ENCODE measurements at places on chromosomes 12 and 14.

DNA sequence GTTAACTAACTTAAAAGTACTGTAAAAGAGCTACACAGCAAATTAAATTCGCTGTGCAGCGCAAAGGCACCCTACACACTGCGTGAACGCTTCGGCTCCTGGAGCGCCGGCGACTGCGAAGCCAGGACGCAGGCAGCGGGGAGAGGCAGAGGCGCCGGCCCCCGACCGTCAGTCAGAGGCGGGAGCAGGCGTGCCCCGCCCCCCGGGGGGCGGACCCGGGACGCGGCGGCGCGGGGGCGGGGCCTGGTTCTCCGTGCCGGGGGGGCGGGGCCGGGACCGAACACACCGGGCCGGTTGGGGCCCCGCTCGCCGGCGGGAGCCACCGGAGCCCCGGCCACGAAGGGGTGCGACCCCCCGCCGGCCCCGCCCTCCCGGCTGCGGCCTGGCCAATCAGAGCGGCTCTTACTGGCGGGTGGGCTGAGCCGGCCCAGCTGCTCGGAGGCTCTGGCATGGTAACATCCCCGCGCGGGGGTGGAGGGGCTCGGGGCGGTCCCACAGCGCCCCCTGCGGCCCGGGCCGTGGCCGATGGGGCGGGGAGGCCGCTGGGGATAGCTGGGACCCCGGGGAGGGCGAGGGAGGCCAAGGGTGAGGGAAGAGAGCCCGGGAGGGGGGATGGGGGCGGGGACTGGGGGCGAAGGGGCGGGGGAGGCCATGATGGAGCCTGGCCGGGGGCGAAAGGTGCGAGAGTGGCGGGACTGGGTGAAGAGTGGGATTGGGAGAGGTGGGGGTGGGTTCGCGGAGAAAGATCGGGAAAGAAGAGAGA, at the start of gene PRPF40B:
Gene PRPF40B, plus strand, starts transcription at position 420 of the 763 bp plus-strand sequence. Its CDS starts 30 bp downstream, at position 450.
- peak; percentile 74 for DNase-seq

GRCh38 chr12:113232840-113233585, 11.7 kb downstream of the TPCN1 start:
- peak; percentile 66 for DNase-seq

GRCh38 chr12:107903341-107904061, 129.0 kb downstream of the ASCL4 start:
- no peak for DNase-seq

DNA sequence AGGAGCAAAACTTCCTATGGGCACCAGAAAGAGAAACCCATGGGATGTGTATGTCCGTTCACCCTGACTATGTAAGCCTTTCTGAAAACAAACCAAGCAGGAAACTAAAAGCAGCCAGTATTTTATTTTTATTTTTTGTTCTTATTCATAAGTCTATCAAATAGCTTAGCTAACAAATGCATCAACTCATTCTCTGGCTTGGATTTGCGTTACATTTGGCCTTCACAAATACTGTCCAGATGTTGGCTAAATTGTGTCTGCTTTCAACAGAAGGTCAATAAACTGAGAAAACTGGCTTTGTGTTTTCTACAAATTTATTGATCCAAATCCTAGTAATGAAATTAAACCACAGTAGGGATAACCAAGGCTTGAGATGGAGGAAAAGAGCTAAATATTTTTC, 379.0 kb downstream of the NOVA1 start:
- DNase-seq, result no peak

DNA sequence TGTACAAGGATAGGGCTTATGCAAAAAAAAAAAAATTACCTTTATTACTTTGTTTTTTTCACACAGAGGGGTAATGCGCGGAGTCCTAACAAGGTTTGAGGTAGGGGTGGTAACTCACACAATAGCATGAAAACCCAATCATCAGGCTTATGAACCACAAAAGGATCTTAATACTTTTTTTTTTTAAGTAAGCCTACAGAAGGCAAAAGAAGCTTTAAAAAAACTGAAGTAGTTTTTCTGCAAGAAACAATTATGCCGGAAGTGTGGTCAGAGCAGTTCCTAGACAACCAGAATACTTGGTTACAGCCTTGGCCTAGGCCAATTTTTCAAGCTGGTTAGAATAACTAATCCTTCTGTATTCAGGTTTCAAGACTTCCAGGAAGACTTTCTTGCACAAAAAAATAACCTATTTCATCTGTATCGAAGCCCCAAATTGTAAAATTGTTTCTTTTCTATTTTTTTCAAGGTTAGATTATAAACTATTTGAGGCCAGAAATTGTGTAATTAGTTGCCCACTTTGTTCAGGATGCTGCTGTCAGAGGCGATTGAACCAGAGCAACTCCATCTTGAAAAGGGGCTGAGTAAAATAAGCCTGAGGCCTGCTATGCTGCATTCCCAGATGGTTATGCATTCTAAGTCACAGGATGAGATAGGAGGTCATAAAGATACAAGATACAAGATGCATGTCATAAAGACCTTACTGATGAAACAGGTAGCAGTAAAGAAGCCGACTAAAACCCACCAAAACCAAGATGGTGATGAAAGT, 1.8 kb upstream of the GNS start:
- no peak for DNase-seq

- DNase-seq, result no peak
Measured at GRCh38 chr12:96274331-96274730, 80.2 kb downstream of the ELK3 start.

DNA sequence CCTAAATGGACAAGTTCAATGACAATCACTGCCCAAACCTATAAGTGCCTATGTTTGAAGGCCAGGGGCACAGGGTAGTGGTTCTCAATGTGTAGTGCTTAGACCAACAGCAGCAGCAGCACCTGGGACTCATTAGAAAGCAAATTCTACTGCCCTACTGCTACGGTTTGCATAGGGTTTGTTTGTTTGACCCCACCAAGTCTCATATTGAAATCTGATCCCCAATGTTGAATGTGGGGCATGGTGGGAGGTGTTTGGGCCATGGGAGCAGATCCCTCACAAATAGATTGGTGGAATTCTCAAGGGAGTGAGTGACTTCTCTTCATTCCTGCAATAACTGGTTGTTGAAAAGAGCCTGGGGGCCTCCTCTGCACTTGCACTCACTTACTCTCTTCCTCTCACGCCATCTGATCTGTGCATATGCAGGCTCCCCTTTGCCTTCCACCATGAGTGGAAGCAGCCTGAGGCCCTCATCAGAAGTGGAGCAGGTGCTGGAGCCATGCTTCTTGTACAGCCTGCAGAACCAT, 39.5 kb downstream of the PPM1H start:
- no peak for DNase-seq

DNA sequence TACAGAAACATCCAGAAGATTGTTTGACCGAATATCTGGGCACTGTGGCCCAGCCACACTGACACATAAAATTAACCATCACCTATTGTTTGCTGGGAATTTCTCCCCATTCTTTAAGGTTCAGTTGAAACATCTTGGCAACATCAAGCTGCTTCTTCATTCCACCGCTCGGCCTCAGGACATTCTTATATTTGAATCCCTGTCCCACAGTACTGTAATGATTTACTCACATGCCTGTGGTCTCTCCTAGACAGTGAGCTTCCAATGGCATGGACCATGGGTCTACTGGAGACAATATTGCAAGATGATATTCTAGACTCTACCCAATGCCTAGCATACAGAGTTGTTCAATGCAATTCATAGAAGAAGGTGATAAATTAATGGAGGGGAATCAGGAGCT, 56.1 kb downstream of the EMP1 start:
- no peak for DNase-seq

DNA sequence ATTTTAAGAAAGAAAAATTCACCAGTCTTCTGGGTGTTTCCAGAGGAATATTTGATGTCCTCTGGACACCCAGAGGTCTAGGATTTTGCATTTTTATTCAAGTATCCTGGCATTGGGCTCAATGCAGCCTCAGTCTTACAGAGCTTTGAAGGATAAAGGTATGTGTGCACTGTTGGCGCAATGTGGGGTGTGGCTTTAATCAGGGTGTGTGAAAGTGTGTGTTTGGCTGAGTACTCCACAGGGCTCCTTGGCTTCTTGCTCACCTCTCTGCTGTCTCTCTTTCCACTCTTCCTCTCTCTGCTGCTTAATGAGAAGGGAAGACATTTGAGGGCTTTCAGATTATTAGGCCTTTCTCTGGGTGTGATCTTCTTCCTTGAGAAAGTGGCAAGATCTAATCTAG, 193.3 kb upstream of the CCND2 start:
- no peak for DNase-seq

DNA sequence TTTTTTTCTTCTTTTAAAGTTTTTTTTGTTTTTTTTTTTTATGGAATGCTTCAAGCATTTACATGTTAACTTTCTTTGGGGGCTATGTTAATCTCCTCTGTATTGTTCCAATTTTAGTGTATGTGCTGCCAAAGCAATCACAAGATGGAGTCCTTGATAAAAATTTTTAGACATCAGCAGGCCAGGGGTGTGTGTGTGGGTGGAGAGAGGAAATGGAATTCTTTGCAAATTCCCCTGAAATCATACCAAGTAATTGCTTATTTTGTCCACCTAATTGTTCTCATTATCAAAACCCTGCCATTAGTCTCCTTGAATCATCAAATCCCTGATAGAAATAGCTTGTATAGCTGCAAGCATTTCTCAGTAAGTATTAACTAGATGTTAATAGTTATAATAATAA, 21.7 kb downstream of the RNF212B start:
- no peak for DNase-seq

DNA sequence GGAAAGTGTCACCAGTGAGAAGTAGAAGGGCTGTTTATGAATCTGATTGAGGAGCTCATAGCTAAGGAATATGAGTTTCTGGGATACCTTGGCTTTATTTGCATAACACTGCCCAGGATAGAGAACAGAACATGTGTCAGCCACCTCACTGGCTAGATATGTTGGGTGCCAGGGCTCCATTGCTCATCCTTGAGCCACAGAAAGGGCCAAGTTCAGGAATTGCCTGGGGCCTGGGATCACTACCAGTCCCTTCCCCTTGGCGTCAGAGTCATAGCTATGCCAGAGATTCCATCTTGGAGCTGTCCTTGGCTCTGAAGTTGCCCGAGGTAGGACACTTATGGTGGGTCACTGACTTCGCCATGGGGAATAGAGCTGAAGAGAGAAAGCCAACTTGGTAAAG, 49.0 kb downstream of the IFT43 start:
- no peak for DNase-seq

DNA sequence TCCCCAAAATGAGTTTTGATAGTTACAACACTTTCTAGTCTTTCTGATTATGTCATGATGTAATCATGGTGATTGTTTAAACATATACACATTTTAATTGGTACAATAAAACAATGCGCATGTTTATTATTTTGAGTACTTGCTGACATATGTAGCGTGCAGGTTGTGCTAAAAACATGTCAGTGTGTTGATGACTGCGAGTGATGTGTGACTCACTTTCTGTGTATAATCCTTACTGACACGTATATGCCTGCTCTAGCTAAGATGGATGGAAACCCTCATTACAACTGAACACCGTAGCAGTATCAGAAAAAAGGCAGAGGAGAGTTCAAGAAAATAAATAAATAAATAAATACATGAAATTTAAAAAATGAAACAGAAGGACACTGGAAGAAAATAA, 1552.4 kb upstream of the FLRT2 start:
- no peak for DNase-seq

DNA sequence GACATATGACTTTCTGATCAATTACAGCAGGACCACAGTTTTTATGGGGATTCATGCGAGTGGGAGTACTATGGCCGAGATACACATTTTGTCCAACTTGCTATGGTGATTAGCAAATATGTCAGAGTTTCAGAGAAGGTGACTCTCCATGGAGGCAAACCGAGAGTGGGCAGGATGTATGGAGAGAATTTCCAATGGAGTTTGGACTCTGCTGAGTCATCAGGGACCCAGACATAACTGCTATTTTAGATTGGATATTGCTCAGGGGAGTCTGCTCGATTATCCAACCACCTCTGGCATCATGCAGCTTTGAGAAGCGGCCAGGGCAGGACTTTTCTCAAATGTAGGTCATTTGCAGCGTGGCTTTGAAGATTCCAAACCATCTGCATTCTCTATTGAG, 9.5 kb upstream of the GSG1 start:
- DNase-seq, result no peak

DNA sequence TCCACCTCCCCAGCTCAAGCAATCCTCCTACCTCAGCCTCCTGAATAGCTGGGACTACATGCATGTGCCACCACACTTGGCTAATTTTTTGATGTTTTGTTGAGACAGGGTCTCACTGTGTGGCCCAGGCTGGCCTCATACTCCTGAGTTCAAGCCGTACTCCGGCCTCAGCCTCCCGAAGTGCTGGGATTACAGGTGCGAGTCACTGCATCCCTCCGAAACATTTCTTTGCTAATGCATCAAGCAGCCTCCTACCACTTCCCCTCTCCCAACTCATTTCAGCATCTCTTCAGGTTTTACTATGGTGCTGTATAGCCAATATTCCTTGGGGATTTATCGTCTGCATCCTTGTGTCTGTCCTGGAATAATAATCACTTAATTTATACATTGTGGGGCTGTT, 2.3 kb upstream of the SLC22A17 start:
- DNase-seq, result no peak

GRCh38 chr14:71130491-71131179, 223.4 kb downstream of the PCNX1 start:
- no peak for DNase-seq

- no peak for DNase-seq
Measured at GRCh38 chr14:76323331-76324050, 52.4 kb upstream of the ESRRB start.

- DNase-seq, result no peak
Measured at GRCh38 chr12:112341046-112341825, 41.0 kb downstream of the HECTD4 start.

GRCh38 chr14:92021523-92021922, 18.3 kb downstream of the TRIP11 start:
- no peak for DNase-seq

DNA sequence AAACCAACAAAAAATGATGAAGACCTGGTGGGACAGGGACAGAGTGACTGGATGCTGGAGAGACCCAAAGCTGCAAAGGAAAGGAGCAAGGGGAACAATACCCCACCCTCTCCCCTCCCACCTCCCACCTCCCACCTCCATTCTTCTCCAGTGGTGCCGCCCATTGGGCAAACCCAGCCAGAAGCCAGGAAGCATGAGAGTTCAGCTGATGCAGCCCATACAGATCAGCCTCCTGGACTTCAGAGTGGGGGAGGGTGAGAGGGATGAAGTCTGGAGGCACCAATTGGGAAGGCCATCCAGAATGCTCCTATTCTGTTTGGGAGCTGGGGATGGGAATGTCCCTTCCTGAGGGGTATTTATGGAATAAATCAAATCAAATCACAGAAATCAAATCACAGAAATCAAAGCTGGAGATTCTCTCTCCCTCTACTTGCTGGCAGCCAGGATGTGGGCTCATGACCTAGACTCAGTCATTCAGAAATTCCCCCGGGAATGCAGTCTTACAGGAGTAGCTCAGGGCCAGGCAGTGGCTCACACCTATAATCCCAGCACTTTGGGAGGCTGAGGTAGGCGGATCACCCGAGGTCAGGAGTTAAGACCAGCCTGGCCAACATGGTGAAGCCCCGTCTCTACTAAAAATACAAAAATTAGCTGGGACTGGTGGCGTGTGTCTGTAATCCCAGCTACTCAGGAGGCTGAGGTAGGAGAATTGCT, 31.1 kb downstream of the IRF2BPL start:
- no peak for DNase-seq

Measured in C1 segment of cervical spinal cord (tissue), 14 donors.